Mesothelial cell of epicardium (in vitro differentiated cells): ENCODE measurements at places on chromosomes 12 and 14.

- peak overlapping the region; percentile 96 for H3K27ac ChIP-seq
- no peak overlapping the region for H3K4me3 ChIP-seq
- H3K27me3 ChIP-seq = no peaks in the 10 kb centered on the region
- DNase-seq = no peak
- H3K36me3 ChIP-seq = no peaks in the 10 kb centered on the region
Observed at GRCh38 chr12:7940906-7941305, 4.9 kb upstream of the SLC2A3 start.

- H3K27ac ChIP-seq = peak overlapping the region; percentile 15
- H3K4me3 ChIP-seq = peak overlapping the region; percentile 44
- H3K36me3 ChIP-seq = peaks cover 11% of the 10 kb centered on the region
Observed at GRCh38 chr12:8146442-8146771, 10.4 kb upstream of the ZNF705A start.

GRCh38 chr12:46546634-46547273 lies 174.2 kb upstream of the SLC38A2 start:
- no peak for DNase-seq
- H3K36me3 ChIP-seq = peaks cover 18% of the 10 kb centered on the region
- H3K4me3 ChIP-seq = no peak overlapping the region

GRCh38 chr14:91417983-91418386 lies 365 bp upstream of the CCDC88C start:
- no peak overlapping the region for H3K27ac ChIP-seq
- H3K36me3 ChIP-seq = no peaks in the 10 kb centered on the region
- H3K4me3 ChIP-seq = peak overlapping the region; percentile 47
- peaks cover 36% of the 10 kb centered on the region for H3K4me1 ChIP-seq
- H3K27me3 ChIP-seq = peaks cover 28% of the 10 kb centered on the region

DNA sequence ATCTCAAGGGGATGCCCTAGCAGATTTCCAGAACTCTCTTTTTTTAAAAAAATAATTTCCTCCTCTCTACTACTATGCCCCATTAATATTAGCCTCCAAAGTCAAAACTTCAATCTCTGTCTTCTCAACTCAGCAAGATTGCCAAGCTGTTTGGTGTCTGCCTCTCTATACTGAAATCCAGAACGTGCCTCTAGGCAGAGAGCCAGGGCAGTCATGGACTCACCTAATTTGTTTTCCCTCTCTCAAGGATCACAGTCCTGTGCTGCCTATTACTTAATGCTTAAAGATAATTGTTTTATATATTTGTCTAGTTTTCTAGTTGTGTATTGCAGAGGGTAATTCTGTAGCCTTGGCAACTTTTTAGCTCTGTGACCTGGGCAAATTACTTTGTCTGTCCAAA lies 74.7 kb downstream of the E2F7 start:
- H3K27me3 ChIP-seq = no peaks in the 10 kb centered on the region
- H3K27ac ChIP-seq = no peak overlapping the region
- H3K36me3 ChIP-seq = no peaks in the 10 kb centered on the region
- DNase-seq = no peak
- H3K4me1 ChIP-seq = peaks cover 2% of the 10 kb centered on the region

GRCh38 chr12:63362791-63363190 lies 211.8 kb upstream of the AVPR1A start:
- no peak overlapping the region for H3K27ac ChIP-seq
- H3K36me3 ChIP-seq = no peaks in the 10 kb centered on the region
- H3K4me1 ChIP-seq = no peaks in the 10 kb centered on the region
- H3K27me3 ChIP-seq = no peaks in the 10 kb centered on the region

- H3K4me1 ChIP-seq = peaks cover 2% of the 10 kb centered on the region
- no peaks in the 10 kb centered on the region for H3K27me3 ChIP-seq
- no peak overlapping the region for H3K27ac ChIP-seq
- H3K36me3 ChIP-seq = no peaks in the 10 kb centered on the region
- H3K4me3 ChIP-seq = no peak overlapping the region
Observed at GRCh38 chr12:40137252-40137651, 31.4 kb upstream of the SLC2A13 start.

DNA sequence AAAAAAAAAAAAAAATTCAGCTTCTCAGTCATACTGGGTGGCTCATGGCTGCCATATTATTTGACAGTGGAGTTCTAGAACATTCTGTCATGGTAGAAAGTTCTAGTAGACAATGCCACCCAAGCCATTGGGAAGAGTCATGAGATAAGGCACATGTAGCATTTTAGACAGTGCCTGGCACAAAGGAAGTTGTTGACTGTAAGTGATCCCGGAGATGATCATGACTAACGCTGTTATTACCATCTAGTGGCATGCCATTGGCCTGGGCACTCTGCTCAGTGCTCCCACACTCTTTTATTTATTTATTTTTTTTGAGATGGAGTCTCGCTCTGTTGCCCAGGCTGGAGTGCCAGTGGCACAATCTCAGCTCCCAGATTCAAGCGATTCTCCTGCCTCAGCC lies 80.4 kb downstream of the FOXN4 start:
- no peaks in the 10 kb centered on the region for H3K27me3 ChIP-seq
- no peak for DNase-seq
- H3K4me3 ChIP-seq = no peak overlapping the region
- H3K4me1 ChIP-seq = no peaks in the 10 kb centered on the region

- H3K36me3 ChIP-seq = no peaks in the 10 kb centered on the region
- H3K4me3 ChIP-seq = no peak overlapping the region
- DNase-seq = no peak
- H3K4me1 ChIP-seq = no peaks in the 10 kb centered on the region
- peaks cover 50% of the 10 kb centered on the region for H3K27me3 ChIP-seq
Observed at GRCh38 chr14:92892589-92892988, 30.4 kb upstream of the CHGA start.

- peaks cover 10% of the 10 kb centered on the region for H3K4me1 ChIP-seq
- no peak overlapping the region for H3K4me3 ChIP-seq
- no peaks in the 10 kb centered on the region for H3K36me3 ChIP-seq
Observed at GRCh38 chr14:56004786-56005185, 113.4 kb upstream of the PELI2 start.

- peaks cover 29% of the 10 kb centered on the region for H3K36me3 ChIP-seq
- no peak overlapping the region for H3K4me3 ChIP-seq
- H3K27ac ChIP-seq = no peak overlapping the region
- no peaks in the 10 kb centered on the region for H3K27me3 ChIP-seq
- no peaks in the 10 kb centered on the region for H3K4me1 ChIP-seq
- DNase-seq = no peak
Observed at GRCh38 chr14:65728604-65729003, 316.1 kb downstream of the FUT8 start.

GRCh38 chr14:35123388-35123703 lies 994 bp downstream of the PRORP start:
- H3K36me3 ChIP-seq = peaks cover 18% of the 10 kb centered on the region
- peaks cover 36% of the 10 kb centered on the region for H3K4me1 ChIP-seq
- peak overlapping the region; percentile 100 for H3K27ac ChIP-seq
- no peak for DNase-seq

- H3K27me3 ChIP-seq = peaks cover 30% of the 10 kb centered on the region
- peak overlapping the region; percentile 74 for H3K4me3 ChIP-seq
- no peaks in the 10 kb centered on the region for H3K36me3 ChIP-seq
- H3K27ac ChIP-seq = no peak overlapping the region
Observed at GRCh38 chr14:53964249-53964648, 7.6 kb upstream of the BMP4 start.

- H3K36me3 ChIP-seq = no peaks in the 10 kb centered on the region
- H3K27me3 ChIP-seq = no peaks in the 10 kb centered on the region
- H3K4me1 ChIP-seq = no peaks in the 10 kb centered on the region
Observed at GRCh38 chr12:59904874-59905521, 309.2 kb downstream of the SLC16A7 start.

DNA sequence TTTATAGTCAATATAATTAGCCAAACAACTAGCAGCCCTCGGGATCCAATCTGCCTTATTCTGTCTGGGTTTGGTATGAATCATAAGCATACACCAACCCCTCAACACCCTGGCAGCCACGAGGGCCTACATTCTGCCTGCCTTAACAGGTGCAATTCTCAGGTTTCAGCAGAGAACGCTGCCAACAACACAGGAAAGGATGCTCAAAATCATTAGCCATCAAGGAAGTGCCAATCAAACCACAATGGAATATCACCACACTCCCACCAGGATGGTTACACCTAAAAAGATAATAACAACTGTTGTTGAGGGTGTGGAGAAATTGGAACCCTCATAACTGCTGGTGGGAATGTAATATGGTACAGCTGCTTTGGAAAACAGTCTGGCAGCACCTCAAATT lies 122.8 kb downstream of the TTC7B start:
- DNase-seq = no peak
- no peaks in the 10 kb centered on the region for H3K27me3 ChIP-seq
- peaks cover 15% of the 10 kb centered on the region for H3K4me1 ChIP-seq

- no peak overlapping the region for H3K4me3 ChIP-seq
- H3K27ac ChIP-seq = no peak overlapping the region
Observed at GRCh38 chr12:129520739-129521138, 383.1 kb downstream of the TMEM132D start.

DNA sequence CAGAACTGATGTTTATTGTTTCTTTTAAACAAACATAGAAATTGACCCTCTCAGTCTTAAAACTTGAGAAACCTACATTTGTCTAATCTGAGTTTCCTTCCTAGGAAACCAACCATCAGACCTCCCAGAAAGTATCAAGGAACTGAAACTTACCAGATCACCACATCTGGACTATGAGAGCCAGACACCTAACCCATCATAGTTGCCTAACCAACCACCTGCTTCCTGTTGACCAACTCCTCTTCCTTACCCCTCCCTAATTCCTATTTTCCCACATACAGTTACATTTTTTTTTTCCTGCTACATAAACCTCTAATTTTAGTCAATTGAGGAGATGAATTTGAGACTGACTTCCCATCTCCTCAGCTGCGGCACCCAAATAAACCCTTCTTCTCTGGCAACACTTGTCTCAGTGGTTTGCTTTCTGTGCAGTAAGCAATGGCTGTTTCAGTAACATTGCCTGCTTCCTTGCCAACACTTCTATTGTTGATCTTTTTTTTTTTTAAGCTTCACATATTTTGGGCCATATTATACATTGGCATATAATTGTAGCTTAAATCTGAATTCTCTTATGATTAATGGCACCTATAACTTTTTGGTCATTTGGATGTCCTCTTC lies 34.3 kb downstream of the KLRD1 start:
- no peaks in the 10 kb centered on the region for H3K36me3 ChIP-seq
- no peaks in the 10 kb centered on the region for H3K27me3 ChIP-seq

- no peaks in the 10 kb centered on the region for H3K27me3 ChIP-seq
- no peak overlapping the region for H3K4me3 ChIP-seq
- H3K36me3 ChIP-seq = no peaks in the 10 kb centered on the region
- no peak for DNase-seq
Observed at GRCh38 chr12:109840305-109841074, 7.3 kb upstream of the TRPV4 start.

- H3K4me3 ChIP-seq = no peak overlapping the region
- H3K36me3 ChIP-seq = peaks cover 6% of the 10 kb centered on the region
- no peak overlapping the region for H3K27ac ChIP-seq
- no peaks in the 10 kb centered on the region for H3K27me3 ChIP-seq
- no peaks in the 10 kb centered on the region for H3K4me1 ChIP-seq
Observed at GRCh38 chr12:18158774-18159557, 69.0 kb upstream of the RERGL start.

GRCh38 chr14:90602088-90602687 lies 205.4 kb downstream of the CALM1 start:
- H3K27me3 ChIP-seq = no peaks in the 10 kb centered on the region
- no peak overlapping the region for H3K4me3 ChIP-seq
- no peak for DNase-seq
- H3K27ac ChIP-seq = no peak overlapping the region
- H3K36me3 ChIP-seq = no peaks in the 10 kb centered on the region

DNA sequence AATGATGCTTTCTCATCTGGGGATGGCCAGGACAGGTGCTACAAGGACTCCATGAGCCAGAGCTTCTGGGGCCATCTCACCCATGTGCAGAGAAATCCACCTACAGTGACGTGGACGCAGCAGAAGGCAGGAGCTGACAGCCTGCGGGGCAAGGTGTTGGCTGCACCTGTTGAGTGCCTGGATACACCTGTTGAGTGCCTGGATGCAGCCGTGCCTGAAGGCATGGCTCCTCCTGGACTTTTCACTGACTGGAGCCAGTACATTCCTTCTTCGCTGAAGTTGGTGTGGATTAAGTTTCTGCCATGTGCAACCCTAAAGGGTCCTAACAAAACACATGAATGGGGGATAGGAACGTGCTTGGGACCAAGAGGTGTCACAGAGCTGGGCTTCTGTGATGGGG lies 7.4 kb upstream of the DIO3 start:
- H3K27me3 ChIP-seq = peaks cover 42% of the 10 kb centered on the region
- H3K27ac ChIP-seq = no peak overlapping the region

DNA sequence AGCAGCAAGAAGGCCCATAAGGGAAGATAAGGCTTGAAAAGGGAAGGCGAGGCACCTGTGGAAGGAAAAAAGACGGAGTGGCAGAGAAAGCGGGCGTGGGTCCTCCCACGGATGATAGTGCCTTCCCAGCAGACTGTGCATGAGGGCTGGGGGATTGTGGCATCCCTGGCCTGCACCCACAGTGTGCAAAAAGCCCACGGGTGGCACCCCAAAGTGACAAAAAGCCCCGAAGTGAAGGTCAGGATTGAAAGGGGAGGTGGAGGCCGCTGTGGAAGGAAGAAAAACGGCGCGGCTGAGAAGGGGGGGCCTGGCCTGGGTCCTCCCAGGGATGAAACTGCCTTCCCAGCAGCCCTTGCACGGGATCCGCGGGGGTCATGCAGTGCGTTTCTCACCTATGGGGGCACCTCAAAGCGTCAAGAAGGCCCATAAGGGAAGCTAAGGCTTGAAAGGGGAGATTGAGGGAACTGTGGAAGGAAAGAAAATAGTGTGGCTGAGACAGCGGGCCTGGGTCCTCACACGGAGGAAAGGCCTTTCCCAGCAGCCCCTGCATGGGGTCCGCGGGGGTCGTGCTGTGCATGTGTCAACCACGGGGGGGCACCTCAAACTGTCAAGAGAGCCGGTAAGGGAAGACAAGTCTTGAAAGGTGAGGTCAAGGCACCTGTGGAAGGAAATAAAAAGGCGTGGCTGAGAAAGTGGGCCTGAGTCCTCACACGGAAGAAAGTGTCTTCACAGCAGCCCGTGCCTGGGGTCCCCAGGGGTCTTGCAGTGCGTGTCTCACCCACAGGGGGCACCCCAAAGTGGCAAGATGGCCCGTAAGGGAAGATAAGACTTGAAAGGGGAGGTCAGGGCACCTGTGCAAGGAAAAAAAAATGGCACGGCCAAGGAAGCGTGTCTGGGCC lies 274.1 kb downstream of the ALG10 start:
- H3K27ac ChIP-seq = no peak overlapping the region
- DNase-seq = no peak
- H3K4me1 ChIP-seq = no peaks in the 10 kb centered on the region
- H3K36me3 ChIP-seq = peaks cover 6% of the 10 kb centered on the region

GRCh38 chr14:76909266-76909665 lies 83.1 kb downstream of the LRRC74A start:
- no peaks in the 10 kb centered on the region for H3K27me3 ChIP-seq
- H3K4me1 ChIP-seq = peaks cover 17% of the 10 kb centered on the region
- no peaks in the 10 kb centered on the region for H3K36me3 ChIP-seq
- no peak overlapping the region for H3K4me3 ChIP-seq
- DNase-seq = no peak
- no peak overlapping the region for H3K27ac ChIP-seq
